ENCODE measurements at places on chromosomes 3 and 15.

DNA sequence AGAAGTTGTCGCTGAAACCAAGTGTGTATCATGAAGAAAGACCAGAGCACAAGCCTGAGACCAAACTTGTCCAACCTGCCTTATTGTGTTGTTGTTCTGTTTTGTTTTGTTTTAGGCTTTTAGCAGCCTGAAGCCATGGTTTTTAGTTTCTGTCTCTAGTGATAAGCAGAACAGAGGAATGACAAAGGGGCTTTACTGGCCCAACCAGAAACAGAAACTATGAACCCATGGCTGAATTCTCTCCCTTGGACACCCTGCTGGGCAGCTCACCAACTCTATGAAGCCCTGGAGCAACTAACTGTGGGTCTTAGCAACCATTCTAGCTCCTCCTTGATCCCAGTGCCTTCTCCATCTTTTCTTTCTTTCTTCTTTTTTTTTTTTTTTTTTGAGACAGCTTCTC is 30.3 kb downstream of the HCLS1 start:
- no peak for DNase-seq

DNA sequence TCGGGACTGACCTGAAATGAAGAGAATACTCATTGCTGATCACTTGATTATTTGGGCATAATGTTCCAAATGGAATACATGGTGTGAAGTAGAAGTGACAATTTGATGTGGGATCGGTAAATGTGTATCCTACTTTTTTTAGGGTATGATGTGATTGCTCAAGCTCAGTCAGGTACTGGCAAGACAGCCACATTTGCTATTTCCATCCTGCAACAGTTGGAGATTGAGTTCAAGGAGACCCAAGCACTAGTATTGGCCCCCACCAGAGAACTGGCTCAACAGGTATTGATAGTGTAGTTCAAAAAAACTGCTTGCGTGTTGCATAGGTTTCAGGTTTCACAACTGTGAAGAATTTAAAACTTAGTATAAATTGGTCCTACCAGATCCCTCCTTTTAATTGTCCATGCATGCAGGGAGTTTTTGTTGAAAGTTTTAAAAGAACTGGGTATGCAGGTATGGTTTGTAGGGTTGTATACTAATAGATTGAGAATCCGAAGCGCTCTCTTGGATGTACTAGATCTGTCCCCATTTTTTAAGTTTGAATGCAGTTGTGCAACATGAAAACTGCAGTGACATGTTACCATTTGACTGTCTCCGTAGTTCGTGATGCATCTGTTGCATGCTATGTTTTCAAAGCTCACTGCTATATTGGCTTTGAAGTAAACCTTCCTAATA is 1.6 kb downstream of the EIF4A2 start:
- peak; percentile 24 for DNase-seq

DNA sequence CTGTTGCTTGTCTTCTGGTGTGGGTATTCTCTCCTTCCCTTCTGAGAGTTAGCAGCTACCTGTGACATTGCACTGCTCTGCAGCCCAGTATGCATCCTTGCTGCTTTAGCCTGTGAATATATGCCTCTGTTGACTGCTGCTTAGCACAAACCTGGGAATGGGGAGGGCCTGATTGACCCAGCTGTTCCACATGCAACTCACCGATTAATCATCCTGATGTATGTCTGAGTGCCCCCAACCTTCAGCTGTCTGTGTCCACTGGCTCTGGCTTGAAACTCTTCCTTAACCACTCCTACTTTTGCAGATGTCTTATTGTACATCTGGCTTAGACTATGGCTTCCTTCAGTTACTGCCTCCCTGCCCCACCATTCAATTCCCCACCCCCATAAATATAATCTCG is 119.1 kb downstream of the RASA2 start:
- no peak for DNase-seq

DNA sequence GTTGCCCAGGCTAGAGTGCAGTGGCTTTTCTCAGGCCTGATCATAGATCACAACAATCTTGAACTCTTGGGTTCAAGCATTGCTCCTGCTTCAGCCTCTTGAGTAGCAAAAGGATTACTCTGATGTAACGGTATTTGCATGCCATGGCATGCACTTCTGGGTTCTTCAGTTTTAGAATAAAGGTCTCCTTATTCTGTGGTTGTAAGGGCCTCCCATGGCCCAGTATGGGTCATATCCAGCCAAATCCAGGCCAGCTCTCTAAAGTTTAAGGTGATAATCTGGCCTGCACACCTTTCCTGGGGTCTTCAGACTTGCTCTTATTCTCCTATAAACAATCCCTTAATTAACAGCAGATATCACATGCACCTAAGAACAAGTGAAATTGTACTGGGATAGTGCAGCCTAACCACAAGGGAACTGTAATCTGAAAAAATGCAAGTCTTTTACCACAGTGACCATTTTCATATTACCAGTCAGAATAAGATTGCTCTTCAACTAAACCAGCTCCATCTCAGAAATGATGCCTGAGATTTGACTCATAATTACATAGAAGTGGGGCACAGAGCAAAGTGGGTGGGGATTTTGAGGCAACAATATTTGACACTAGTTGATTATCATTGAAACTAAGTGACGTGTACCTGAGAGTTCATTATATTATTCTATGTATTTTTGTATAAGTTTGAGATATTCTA is 25.4 kb downstream of the COMMD2 start:
- DNase-seq: no peak

GRCh38 chr15:56992725-56993124 is 74.3 kb downstream of the TCF12 start:
- no peak for DNase-seq

DNA sequence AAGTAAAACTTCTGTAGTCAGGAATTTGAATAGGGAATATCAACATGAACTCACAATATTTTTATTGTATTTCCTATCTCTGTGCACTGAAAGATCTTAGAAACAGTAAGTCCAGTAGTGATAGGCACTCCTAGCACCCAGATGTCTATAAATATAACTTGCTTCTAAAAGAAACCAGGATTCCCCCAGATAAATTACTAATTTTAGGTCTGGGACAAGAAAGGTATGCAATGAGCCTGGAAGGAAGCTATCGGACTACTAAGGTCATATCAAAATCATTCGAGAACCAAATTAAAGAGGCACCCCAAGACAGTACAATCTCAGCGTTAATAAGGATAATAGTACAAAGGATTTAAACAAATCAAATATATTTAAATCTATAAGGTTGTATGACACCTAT is 47.4 kb downstream of the CLDN18 start:
- DNase-seq: no peak

DNA sequence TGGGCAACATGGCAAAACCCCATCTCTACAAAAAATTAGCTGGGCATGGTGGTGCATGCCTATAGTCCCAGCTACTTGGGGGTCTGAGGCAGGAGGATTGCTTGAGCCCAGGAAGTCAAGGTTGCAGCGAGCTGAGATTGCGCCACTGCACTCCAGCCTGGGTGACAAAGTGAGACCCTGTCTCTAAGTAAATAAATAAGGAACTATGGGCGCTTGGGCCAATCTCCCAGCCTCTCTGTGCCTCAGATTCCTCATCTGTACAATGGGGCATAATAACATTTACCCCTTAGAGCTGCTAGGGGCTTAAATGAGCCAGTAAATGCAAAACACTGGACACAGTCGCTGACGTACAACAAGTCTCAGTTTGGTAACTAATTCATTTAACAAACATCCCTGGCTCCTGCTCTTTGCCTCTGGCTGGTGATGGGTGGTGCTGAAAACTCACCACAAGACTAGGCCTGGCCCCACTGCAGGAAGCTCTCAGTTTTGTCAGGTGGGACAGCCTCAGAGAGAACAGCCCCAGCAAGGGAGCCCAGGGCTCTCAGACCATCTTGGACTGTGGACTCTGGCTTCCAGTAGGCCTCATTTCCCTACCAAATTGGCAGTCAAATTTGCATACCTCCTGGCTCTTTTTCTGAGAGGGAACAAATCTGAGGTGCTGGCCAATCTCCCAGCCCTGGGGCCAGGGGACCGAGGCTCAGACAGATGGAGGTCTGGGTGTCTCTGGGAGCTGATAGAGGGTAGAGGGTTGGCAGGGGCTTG is 6.4 kb upstream of the TBC1D2B start:
- DNase-seq: no peak

- no peak for DNase-seq
Measured at GRCh38 chr3:197367081-197367780, 68.8 kb upstream of the DLG1 start.

- no peak for DNase-seq
Measured at GRCh38 chr3:181730934-181731333, 19.2 kb downstream of the SOX2 start.

DNA sequence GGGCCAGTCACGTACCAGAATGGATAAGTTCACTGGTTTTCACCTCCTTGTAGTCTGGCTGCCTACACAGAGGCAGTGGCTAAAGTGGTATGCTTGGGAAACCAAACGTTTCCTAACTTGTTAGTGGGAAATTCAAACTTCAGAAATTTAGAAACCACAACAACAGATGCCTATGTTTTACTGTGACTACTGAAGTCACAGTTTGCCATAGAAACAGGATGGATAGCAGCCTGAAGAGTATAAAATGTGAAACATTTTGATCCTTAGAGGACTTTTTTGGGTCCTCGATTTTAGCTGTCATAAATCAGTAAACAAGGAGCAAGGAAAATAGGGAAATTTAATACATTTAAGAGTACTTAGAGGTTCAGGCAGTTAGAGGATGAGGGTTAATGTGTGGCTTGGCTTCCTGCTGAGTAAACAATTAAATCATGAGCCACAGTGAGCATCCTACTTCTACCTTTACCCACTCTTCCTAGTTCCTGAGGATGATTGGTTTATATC is 48.6 kb downstream of the CMSS1 start:
- peak; percentile 52 for DNase-seq

GRCh38 chr15:51802593-51802992 is 26.9 kb upstream of the TMOD3 start:
- DNase-seq: no peak

DNA sequence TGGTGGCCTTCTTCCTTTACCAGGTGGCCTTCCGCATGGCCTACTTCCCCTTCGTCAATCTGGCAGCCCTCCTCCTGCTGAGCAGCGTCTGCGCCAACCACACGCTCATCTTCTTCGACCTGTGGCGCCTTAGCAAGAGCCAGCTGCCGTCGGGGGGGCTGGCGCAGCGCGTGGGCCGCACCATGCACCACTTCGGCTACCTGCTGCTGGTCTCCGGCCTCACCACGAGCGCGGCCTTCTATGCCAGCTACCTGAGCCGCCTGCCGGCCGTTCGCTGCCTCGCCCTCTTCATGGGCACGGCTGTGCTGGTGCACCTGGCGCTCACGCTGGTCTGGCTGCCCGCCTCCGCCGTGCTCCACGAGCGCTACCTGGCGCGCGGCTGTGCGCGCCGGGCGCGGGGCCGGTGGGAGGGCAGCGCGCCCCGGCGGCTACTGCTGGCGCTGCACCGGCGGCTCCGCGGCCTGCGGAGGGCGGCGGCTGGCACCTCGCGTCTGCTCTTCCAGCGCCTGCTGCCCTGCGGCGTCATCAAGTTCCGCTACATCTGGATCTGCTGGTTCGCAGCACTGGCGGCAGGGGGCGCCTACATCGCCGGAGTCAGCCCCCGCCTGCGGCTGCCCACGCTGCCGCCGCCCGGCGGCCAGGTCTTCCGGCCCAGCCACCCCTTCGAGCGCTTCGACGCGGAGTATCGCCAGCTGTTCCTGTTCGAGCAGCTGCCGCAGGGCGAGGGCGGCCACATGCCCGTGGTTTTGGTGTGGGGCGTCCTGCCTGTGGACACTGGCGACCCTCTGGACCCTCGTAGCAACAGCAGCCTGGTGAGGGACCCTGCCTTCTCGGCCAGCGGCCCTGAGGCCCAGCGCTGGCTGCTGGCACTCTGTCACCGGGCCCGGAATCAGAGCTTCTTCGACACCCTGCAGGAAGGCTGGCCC is 9.9 kb downstream of the DISP2 start:
- DNase-seq: peak; percentile 82

DNA sequence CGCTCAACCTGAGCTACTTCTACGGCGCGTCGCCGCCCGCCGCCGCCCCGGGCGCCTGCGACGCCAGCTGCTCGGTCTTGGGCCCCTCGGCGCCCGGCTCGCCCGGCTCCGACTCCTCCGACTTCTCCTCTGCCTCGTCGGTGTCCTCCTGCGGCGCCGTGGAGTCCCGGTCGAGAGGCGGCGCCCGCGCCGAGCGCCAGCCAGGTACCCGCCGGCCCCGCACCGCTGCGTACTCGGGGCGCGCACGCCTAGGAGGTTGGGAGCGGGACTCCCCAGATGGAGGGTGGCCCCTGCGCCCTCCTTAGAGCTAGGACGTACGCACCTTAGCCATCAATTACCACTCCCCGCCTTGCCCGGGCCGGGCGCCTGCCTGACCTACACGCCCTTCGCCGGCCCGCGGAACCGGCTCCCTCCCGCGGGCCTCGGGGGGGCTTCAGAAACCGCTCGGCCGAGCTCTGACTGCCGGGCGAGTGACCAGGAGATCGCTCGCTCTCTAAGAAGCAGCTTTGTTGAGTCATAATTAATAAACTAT is 466 bp downstream of the NFKBIZ start:
- DNase-seq: no peak

DNA sequence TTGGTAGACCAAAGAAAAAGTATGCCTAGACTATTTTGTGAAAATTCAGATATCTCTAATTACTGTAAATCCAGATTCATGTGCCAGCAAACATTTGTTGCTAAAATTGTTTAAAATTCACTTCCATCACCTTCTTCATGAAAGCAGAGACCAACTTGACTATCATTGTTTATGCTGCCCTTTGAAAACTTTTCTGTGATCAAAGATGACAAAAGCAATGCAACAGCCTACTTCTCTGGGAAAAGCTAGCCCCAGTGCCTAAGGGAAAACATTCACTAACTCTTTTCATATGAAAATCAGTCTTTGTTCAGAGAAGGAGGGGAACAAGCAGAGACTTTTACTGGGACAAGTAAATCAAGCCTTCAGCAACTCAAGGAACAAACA is 178.0 kb upstream of the P2RY1 start:
- no peak for DNase-seq

DNA sequence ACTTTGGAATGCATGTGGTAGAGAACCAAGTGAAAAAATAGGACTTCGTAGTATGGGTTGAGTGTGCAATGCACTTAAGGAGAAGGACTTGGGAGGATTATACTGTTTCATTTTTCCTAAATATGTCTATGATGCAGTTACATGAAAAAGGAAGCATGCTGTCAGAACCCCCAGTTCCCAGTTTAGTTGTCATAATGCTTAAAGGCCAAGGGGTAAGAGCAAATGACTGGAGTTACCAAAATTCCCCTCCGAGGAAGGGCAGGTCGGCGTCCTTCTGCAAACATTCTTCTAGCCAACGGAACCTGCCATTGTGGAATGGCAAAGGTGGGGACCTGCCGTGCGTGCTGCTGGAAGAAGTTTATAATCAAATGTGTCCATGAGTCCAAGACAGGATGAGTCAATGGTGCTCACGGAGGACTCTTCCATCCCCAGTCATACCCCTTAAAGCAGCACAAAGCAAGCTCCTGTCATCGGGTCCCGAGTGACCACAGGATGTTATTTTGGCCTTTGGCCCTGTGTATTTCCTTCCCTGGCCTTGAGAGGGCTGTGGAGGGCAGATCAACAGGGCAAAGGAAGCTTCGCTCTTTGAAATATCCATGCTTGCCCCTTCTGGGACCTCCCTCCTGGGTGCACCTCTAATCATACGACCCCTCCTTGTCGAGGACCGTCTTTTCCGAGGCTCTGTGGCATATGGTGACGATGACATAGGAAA is 93.2 kb downstream of the SLCO3A1 start:
- no peak for DNase-seq

GRCh38 chr15:48672206-48672605 is 26.7 kb upstream of the FBN1 start:
- no peak for DNase-seq

GRCh38 chr15:68725736-68726135 is 95.0 kb downstream of the ANP32A start:
- peak; percentile 43 for DNase-seq

GRCh38 chr3:30004481-30004880 is 601.9 kb upstream of the TGFBR2 start:
- no peak for DNase-seq

Data from fibroblast of the aortic adventitia (primary cell).